ENCODE measurements at places on chromosomes 1 and 21.

GRCh38 chr1:71463144-71463543 is 382.3 kb upstream of the ZRANB2 start:
- peak; percentile 1 for DNase-seq

DNA sequence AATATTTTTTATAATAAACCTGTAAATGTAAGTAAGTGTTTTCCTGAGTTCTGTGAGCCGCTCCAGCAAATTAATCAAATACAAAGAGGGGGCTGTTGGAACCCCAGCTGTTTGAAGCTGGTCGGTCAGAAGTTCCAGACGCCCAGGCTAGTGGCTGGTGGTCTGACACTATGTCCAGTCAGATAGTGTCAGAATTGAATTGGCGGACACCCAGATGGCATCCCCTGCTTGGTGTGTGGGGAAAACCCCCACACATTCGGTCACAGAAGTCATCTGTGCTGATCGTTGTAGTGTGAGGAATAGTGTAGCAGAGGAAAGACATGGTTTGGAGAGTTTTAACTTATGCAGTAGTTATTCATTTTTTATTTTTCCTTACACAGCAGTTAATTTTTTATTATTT is 32.4 kb downstream of the TBCE start:
- DNase-seq, result no peak

GRCh38 chr1:200310824-200311223 is 99.0 kb downstream of the ZNF281 start:
- no peak for DNase-seq

DNA sequence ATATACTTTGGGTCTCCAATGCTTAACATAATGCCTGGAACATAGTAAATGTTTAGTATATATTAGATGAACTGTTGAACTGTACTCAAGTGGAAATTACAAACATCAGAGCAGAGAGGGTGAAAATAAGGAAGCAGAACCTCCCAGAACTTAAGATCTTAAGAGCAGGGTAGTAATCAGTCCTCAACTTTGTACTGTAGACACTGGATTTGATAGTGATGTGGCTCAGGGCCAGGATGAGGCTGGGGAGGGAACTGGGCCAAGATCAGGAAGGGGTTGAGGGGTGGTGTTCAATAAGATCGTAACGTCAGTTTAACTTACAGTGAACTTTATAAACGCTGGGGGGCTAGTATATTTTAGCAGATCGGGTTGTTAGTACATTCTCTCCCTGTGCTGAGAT is 15.4 kb downstream of the MPZL1 start:
- no peak for DNase-seq

DNA sequence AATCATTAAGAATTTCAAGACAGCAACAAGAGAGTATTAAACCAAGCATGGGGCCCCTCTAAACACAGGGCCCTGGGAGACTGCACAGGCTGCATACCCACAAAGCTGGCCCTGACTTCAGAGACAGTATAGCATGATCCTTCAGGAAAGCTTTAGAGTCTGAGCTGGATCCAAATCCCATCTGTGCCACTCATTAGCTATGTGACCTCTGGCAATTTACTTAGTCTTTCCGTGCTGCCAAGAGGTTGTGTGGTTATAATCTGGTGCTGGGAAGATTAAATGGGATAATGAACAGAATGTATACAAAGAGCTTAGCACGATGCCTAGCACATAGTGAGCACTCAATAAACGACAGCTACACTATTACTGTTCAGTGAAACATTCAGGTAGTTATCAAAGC is 4.0 kb downstream of the PHC2 start:
- DNase-seq, result no peak

DNA sequence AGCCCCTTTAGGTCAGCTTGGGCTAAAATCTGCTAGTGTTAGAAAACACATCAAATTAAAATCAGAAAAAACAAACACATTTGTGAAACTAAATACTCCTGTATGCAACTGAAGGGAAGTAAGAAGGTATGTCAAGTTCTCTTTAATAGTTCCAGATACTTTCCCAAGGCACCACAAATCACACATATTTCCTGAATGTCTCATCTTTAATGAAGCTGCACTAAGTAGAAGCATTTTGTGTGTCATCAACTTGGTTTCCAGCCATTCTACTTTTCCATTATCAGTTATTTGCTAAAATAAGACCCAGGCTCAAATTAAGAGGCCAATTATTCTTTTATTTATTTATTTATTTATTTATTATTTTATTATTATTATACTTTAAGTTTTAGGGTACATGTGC is 34.7 kb downstream of the CRB1 start:
- no peak for DNase-seq

GRCh38 chr1:160521554-160521953 is 1.5 kb downstream of the SLAMF6 start:
- DNase-seq, result no peak

DNA sequence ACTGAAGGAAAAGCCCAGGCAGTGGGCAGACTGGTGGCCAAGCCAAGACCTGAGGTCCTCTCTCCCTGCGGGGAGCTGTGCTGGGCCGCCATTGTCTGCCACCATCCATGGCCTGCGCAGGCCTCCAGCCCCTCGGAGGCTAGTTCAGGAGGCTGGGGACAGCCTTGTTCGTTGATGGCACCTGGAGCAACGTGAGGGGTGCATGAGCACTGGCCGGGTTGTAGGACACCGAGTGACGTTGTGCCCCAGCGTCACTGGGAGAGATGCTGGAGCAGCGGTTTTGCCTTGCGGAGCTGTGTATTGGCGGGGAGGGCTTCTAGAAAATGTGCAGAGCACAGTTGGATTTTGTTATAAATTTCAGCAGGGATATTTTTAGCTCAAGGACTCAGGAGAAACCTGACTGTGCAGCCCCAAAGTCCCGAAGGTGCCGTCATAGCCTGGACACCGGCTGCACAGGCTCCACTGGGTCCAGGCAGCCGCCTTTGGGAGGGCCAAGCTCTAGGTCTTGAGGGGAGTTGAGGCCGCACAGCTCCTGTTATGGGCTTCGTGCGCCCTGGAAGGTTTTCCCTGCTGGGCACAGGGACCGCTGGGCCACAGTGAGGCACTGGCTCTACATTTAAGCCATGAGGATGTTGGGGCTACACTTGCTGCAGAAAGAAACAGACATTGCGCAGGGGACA is 48.2 kb upstream of the ADARB1 start:
- no peak for DNase-seq

GRCh38 chr21:35748678-35749314 is 311.5 kb downstream of the SETD4 start:
- no peak for DNase-seq

DNA sequence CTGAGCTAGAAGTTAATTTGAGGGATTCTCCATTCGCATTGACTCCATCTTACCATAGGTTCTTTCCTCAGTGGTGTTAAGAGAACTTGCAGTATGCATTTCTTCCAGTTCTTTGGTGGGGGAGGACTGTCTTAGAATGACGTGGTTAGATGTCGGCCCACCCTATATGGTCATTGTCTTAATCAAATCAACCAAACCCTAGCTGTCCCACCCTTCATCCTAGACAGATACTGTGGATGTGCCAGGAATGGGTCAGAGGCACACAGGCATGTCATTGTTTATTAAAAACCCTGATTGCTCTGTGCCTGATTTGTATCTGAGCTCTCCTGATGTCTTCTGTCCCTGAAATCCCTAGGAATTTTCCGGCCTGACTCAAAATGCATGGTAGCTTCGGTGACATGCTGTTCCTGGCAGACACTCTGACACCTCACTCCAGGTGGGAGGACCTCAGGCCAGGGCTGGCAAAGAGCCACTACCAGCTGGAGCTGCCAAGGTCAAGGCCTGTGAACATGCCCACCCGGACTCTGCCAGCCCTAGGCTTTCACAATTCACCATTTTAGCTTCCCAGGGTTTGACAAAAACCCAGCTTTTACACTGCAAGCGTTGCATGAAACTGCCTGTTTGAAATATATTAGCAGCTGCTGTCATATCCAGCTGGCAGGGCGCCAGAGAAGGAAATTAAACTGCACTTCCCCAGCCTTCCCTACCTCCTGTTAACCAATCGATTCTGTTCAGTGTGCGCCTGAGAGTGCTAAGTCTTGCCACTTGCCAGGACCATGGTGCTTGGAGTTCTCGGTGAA is 134.0 kb downstream of the FAM78B start:
- no peak for DNase-seq

DNA sequence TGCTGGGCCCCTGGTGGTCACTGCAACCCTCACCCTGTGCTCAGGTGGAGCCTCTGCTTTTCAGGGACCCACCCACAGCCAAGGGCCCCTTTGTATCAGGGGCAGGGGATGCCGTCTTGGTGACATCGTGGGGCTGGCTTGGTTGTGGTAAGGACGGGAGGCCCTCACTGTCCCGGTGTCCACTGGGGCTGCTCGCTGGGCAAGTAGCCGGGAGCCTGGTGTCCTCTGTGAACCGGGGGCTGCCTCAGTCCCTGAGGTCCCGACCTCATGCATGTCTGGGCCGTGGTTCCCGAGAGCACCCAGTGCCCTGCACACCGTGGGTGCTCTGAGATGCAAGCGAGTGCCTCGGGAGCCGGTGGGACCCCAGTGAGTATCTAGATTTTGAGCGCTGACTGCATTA is 56.0 kb upstream of the TTC34 start:
- DNase-seq, result no peak

- no peak for DNase-seq
These were observed 54.9 kb downstream of the ACBD3 start for GRCh38 chr1:226131639-226132038.

- DNase-seq, result no peak
These were observed 16.2 kb downstream of the PI4KB start for GRCh38 chr1:151311011-151311410.

GRCh38 chr1:84735483-84735882 is 45.2 kb upstream of the SSX2IP start:
- DNase-seq, result no peak

GRCh38 chr1:154463512-154463990 is 38.5 kb upstream of the TDRD10 start:
- no peak for DNase-seq

GRCh38 chr1:109084563-109085517 is 5.7 kb upstream of the TMEM167B start:
- DNase-seq, result no peak

DNA sequence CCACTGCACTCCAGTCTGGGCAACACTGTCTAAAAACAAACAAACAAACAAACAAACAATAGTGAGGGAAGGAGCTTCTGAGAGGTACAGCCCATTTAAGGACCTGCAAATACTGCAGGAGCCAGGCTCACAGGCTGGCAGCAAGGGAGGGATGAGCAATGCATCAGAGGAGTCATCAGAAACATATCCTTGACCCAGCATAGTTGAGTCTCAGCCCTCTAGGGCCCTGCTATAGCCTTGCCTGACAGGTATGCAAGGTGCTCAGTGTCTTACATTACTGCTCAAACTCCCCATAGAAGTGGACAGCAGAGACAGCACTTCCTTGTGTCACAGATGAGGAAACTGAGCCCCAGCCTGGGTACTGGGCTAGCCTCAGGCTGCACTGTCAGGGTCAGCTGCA is 7.3 kb upstream of the TTC4 start:
- DNase-seq, result no peak

DNA sequence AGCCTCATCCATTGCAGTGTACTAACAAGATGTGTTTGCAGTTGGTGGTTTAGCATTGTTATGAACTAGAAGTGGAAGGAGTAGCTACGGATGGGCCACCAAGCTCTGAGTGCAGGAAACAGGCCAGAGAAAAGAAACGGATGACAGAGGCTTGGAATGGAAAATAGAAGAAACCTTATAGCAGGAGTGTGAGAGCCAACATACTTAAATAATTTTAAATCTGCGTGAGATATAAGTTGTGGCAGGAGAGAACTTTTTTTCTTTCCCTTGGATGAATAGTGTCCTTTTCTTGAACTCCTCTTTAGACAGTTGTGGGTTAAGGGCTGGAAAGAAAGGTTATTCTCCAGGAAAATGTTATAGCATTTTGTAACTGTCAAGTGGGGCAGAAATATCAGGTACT is 54.2 kb downstream of the RGL1 start:
- no peak for DNase-seq

GRCh38 chr21:42674351-42674940 is 21.0 kb downstream of the PDE9A start:
- no peak for DNase-seq

DNA sequence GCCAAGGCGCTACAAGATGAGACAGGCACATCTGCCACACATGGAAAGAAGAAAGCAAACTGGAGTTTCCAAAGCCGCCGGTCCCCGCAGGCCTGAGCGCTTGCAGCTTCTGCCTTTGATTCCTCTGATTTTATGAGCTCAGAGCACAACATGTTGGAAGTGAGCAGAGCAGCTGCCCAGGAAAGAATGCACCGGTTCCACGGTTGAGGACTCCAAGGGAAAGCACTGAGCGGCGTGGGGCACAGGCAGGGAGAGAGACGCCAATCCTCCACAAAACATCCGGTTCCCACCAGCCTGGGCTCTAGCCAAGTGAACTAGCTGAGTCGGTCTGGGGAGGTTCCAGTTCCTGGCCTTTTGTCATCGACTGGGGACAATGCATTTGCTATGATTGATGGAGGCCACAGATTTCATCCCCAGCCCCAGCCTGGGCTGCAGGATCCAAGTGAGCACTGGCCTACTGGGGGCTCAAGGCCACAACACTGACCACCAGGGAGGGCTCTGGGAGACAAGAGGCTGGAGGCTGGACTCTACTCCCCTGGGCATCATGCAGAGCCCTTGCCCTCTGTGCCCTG is 253.1 kb upstream of the IRF2BP2 start:
- no peak for DNase-seq

GRCh38 chr1:234869182-234870019 is 259.2 kb downstream of the TOMM20 start:
- no peak for DNase-seq

GRCh38 chr1:7298145-7298544 is 473.0 kb upstream of the VAMP3 start:
- no peak for DNase-seq

DNA sequence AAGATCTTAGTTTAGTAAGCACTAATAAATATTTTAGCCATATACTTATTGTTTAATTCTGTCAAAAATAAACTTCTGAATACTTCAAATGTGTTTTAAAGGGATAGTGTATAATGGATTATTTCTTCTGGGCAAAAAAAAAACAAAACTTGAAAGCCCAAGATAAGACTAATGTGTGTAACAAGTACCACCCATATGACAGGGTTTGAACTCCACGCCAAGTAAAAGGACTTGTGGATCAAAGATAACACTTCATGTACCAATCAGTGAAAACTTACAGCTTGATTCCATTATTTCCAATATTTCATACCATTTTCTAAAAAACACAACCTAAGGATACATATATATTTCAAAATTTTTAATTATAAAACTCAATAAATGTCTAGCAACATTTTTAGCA is 59.5 kb downstream of the DENND1B start:
- no peak for DNase-seq

DNA sequence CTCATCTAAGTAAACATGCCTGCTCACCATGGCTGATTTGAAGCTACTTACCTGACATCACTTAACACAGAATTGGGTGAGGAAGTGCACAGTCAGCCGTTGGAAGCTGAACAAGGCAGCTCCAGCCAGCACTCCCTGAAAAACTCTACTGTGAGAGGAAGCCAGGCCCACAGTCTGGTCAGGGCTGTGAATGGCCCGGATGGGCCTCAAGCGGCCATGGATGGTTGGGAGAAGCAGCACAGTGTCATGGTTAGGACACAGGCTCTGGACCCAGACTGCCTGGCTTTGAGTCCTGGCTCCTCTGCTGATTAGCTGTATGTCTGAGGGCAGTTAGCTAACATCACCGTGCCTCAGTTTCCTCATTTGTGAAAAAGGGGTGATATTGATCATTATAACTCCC is 267.8 kb downstream of the GRIK3 start:
- DNase-seq, result no peak

All from AG09309 (cell line).